ENCODE measurements at places on chromosomes 2 and 18.

DNA sequence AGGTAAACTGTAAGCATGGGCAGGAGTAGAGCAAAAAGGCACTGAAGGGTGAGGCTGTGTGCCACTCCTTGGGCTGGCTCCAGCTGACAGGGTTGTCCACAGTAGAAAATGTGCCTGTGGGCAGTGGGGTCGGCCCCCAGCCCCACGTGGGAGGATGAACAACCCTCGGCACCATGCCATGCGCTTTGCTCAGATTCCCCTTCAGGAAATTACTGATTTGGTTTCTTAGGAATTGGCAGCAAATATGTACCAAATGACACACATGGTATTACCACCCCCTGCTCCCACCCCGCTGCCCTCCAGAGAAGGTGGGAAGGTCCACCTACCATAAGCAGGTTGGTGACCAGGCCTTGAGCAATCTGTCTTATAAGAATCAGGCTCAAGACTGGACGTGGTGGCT is 13.6 kb downstream of the ADCY3 start:
- DNase-seq = no peak

DNA sequence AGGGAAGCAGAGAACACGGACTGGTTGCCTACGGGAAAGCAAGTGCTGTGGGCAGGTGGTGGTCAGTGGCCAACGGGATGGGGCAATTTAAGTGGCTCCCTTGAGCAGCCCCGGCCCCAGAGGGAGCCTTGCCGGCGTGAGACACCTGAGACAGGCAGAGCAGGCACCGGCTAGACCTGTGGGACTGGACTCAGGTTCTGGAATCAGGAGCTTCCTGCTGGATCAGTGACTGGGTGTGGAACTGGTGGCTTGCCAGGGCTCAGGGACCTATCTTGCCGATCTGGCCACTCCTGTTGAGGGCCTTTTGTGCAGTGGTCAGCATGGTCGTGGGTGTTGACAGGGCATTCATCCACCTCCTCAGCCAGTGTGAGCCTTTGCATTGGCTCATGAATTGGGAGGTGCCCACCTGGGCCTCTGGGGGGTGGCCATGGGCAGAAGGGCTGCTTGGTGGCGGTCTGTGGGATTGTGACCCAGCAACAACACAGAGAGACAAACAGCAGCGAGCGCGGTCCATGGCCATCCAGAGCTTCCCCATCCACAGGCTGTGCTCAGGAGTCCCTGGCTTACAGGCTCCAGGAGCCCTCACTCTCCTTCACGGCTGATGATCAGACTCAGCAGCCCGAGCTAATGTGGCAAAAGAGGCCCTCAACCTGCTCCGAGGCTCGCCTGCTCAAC is 85.4 kb upstream of the ZNF516 start:
- no peak for DNase-seq

DNA sequence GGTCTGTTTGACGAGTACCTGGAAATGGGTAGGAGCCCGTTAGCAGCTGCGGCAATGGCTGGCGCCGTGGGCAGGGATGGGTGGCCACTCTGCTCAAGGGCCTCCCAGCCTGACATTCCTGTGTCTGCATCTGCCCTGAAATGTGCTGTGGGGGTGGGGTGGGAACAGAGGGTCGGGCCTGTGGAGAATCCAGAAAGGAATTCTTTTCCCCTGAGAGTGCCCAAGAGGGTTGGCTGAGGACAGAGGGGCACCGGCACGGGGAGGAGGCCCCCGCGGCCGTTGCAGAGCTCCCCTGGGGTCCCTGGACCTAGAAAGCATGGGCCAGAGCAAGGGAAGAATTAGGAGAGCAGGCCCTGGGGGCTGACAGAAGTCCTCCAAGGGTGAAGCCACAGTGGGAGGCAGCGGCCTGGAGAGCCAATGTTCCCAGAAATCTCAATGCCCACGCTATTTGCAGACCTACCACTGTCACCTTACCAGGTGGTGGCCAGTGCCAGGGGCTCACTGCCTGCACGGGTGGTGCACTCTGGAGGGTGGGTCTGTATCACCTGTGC is 27.8 kb downstream of the ANO7 start:
- no peak for DNase-seq

DNA sequence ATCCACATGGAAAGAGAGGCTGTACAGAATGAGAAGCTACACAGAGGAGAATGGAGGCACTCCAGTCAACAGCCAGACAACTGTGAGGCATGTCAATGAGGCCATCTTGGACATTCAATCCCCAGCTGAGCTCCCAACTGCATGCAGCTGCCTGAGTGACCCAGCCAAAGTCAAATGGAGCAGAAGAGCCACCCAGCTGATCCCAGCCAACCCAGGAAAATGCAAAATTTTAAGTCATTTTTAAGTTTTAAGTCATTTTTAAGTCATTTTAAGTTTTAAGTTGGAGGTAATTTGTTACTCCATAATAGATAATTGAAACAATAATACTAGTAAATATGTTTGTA is 63.6 kb downstream of the RBMS1 start:
- DNase-seq = no peak

DNA sequence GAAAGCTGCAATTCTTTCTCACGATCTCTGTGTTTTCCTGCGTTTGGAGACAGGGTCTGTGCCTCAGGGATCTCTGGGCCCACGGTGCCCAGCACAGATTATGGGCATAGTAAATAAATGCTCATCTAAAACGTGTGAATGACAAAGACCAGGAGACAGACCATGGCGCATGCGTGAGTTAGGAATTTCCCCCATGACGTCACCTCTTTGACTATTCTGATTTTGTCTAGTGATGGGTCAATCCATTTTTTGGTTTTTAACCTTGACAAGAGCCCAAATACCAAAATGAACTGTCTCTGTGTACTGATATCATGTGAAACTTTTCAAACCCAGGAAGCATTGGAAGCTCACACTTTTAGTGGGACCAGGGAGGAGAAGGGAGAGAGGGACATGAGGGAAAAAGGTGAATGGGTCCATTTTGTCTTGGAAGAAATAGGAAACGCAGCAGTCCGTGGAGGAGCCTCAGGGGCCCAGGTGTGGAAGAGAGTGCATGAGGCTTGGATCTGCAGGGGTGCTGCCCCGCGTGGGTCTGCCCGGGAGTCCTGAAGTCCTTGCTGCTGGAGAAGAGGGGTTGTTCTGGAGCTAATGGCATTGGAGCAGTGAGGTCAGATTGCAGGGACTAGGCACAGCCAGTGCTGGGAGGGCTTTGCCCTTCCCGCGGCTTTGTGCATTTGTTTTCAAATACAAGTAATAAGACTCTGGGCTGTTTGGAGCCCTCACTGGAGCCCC is 172.2 kb downstream of the ASB1 start:
- no peak for DNase-seq

- DNase-seq = no peak
Observed at GRCh38 chr2:12636837-12637581, 79.7 kb upstream of the TRIB2 start.

DNA sequence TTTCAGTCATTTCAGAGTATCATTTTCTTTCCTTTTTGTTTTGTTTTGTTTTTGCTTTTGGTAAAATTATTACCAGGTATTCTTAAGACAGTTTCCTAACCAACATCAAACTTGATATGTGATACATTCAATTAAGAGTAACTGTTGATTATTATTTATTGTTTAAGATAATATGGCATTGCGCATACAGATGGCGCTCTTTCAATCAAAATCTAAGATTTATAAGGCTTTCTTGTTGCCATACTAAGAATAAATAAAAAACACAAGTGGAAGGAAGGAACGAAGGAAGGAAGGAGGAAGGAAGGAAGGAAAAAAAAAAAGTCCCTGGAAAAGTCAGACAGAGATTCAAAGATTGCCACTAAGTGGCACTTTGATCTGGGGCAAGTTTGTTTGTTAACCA is 1308.7 kb upstream of the FAM98A start:
- DNase-seq = no peak

- DNase-seq = no peak
Observed at GRCh38 chr18:36700955-36701354, 127.8 kb downstream of the TPGS2 start.

DNA sequence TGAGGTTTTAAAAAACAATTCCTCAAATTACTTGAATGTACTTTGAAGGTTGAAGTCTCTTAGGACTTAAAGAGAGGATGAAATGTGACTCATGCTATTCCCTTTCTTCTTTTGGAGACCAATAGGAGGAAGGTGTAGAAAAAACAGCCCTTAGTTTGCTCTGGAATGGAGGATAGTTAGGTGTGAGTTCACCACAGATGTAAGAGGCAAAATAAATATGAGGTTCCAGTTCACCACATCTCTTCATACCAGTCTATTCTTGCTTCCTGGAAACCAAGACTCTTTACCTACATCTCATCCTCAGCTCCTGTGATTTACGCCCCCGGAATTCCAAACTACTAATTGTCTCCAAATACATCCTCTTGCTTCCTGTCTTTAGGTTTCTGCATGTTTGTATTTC is 77.5 kb upstream of the TTC21B start:
- DNase-seq = no peak

- DNase-seq = no peak
Observed at GRCh38 chr2:151757861-151758260, 23.6 kb upstream of the NEB start.

- DNase-seq = no peak
Observed at GRCh38 chr18:34380326-34380725, 155.6 kb upstream of the NOL4 start.

GRCh38 chr2:37394796-37395555 is 50.5 kb downstream of the QPCT start:
- no peak for DNase-seq

DNA sequence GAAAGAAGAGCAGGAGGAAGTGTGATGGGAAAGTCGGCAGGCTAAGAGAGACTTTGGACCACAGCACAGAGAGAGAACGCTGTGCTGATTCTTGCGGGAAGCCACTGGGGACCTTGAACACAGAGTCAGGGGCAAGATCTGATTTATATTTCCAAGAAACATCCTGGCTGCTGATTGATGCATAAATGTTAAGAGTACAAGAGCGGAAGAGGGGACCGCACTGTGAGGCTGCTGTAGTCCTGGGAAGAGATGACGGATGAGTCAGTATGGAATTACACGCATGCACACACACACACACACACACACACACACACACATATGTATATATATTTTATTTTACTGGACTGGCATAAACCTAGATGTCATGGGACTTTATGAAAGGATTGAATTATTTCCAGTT is 865.6 kb upstream of the ID2 start:
- no peak for DNase-seq

DNA sequence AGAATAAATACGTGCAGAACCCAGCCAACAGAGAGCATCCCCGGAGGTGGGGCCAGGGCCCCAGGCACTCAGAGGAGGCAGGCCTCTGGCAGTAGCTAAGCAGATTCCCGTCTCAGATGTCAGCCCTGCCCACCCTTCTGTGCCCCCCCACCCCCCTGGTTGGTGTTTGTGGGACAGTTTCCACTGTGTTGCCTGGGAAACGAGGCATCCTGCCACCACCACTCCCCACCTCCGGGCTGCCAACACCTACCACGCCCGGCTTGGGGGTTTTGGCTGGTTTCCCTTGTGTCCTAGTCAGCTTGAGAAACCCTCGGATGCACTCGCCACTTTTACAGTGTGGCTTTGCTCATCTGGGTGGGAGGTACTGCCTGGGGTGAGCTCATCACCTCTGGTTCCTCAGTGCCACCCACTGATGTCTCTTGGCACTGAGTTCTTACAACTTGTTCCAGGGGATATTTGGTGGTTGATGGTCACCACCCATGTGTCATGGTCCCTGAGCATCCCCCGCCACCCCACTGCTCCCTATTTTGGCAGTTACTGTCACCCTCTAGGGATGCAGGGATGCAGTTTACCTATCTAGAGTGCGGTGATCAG is 72.4 kb upstream of the YWHAQ start:
- peak; percentile 50 for DNase-seq

DNA sequence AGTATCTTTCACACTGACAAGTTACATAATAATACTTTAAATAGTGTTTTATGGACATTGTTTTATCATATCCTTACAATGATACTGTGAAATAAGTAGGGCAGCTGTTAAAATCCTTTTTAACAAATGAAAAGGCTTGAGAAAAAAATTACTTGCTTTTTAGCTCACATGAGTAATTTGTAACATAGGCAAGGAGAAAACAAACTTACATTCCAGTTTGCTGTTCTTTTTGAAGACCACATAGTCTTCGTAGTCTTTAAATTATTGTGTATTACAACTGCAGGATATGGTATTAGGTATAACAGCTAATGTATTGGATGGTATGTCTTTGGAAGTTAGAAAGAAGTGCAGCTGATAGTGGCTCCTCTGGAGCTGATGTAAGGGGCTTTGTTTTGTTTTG is 130.8 kb downstream of the COMMD1 start:
- no peak for DNase-seq

GRCh38 chr2:12964904-12965539 is 248.3 kb downstream of the TRIB2 start:
- DNase-seq = no peak

DNA sequence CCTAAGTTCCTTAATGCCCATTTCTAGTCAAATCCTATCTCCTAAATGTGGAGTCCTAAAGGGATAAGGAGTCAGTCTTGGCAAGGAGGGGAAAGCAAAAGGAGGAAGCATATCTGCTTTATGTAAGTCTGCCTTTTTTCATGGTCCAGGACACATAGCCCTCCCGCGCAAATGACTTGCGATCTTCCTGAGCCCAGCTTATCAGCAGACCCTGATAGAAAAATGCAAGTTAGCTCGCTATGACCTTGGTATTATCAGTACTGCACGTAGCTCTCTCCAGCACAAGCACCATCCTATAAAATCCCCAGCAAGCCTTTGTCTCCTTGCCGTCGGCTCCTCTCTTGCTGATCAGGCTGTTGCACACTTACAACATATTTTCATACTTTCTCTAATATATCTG is 281.4 kb upstream of the KCNH7 start:
- DNase-seq = no peak

DNA sequence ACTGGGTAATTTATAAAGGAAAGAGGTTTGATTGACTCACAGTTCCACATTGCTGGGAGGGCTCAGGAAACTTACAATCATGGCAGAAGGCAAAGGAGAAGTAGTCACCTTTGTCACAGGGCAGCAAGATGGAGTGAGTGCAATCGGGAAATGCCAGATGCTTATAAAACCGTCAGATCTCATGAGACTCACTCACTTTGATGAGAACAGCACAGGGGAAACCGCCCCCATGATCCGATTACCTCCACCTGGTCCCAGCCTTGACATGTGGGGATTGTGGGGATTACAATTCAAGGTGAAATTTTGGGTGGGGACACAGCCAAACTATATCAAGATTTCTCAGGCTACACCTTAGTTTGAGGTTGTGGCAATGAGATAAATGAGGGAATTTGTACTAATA is 54.9 kb downstream of the AKAIN1 start:
- DNase-seq = no peak
